ENCODE measurements at places on chromosomes 5 and 9.

GRCh38 chr5:132651838-132652469 lies 6.0 kb upstream of the IL13 start:
- no peak for DNase-seq

- peak; percentile 78 for DNase-seq
Observed at GRCh38 chr9:84140535-84141101, 160.0 kb downstream of the RMI1 start.

DNA sequence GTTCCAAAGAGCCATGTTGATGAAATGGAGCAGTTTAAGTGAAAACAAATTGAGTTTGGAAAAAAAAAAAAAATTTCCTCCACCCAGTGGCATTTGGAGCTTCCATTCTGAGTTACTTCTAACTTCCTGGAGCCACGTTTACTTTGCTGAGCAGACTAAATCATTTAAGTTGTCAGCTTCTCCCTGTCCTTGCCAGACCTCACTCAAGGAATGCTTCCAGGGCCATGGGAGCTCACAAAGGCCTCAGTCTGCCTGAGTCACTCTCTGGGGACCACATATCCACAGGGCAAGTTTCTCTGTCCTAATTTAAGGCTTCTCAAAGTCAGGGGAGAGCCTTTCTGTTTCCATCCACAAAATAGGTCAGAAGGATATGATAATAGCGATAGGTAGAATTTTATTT lies 210.3 kb upstream of the TNC start:
- DNase-seq = no peak

DNA sequence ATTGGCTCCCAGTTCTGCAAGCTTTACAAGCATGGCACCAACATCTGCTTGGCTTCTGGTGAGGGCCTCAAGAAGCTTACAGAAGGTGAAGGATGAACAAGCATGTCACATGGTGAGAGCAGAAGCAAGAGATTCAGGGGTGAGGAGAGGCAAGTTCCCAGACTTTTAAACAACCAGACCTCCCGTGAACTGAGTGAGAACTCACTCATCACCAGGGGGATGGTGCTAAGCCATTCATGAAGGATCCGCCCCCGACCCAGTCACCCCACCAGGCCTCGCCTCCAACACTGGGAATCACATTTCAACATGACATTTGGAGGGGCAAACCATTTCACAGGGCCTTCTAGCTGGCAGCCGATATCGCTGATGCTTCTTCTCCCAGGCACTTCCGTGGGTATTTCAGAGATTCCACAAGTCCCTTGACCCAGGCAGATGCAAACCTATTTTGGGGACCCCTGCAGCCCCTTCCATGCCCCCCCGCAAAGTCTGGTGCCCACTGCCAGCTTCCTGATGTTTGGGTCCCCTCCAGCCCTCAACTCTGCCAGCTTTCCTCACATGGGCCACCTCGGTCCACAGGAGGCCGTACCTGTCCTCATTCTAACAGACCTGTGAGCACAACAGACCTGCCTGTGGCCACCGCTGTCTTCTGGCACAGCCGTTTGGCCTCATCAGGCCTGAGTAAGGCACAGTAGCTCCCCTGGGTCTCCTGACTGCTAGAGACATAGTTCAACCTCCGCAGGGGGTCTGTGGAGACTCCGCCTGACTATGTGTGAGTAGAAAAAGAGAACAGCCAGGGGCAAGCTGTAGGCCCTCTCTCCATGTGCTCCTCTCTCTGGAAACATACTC lies 60.7 kb upstream of the ANGPTL2 start:
- no peak for DNase-seq

DNA sequence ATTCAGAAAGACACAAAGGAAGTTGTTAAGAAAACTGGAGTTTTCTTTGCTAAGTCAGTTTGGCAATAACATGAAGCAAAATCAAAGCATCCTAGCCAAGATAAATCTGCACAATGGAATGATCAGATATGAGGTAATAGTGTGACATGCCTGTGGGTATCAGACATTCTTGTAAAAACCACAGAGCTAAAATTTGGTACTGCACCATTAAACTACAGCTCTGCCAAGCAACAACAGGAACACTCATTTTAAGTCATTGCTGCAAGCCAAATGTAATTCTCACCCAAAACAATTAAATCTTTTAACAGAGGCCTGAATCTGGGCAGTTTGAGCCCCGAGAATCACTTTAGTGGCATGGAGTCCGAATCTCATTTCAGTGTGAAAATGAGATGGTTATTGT lies 96.6 kb downstream of the VCAN start:
- DNase-seq = no peak

- no peak for DNase-seq
Observed at GRCh38 chr9:113577525-113578261, 114.2 kb downstream of the RGS3 start.

DNA sequence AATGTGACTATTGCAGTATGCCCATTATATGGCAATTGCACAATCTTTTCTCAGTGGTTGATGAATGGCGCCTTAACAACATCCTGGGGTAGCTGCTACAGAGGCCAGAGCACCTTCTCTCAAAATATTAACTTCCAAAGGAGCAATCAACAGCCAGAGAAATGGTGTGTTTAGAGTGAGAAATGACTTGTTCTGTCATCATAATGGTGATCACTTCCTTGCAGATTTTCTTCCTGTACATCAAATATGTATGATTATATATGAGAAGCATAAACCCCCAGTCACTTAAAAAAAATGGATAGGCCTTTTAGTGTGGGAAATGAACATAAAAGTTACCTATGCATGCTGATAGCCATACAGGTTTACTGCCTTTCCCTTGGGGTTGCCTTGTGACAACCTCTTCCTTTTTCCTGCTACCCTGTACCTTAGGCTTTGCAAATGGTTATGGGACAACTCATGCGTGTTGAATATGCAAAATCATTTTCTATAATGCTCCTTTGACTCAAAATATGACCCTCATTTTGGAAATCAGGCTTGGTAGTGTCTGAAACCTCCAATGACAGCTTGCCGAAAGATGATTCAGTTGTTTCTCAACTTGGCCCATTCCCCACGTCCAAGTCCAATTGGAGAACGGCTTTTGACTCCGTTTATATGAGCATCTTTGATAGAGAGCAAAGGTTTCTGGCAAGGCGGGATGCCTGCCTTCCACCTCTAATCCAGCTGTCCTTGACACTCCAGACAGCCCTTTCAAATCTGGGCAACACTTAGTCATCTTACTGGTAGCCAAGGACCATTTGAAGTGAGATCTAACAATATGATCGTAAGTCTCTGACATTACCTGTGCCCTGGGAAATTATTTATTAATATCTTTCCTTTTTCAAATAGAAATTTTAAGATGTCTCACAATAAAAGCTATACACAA lies 69.3 kb downstream of the SLC1A1 start:
- DNase-seq = no peak

DNA sequence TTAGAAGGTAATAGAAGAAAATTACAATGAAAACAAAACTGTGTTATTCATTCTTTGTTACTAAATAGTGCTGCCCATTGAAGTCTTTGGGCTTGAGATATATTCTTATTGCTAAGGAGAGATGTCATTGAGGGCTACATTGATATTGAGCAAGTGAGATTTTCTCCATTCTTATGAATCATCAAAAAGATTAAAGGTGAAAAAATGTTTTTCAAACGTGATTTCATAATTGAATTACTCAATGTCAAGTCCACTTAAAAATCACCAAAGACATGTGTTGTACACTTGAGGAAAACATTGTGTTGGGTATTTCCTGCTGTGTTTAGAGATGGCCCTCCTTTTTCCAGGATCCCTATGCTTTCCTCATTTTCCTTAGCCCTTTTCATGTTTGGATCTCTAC lies 448.1 kb downstream of the NFIB start:
- no peak for DNase-seq

DNA sequence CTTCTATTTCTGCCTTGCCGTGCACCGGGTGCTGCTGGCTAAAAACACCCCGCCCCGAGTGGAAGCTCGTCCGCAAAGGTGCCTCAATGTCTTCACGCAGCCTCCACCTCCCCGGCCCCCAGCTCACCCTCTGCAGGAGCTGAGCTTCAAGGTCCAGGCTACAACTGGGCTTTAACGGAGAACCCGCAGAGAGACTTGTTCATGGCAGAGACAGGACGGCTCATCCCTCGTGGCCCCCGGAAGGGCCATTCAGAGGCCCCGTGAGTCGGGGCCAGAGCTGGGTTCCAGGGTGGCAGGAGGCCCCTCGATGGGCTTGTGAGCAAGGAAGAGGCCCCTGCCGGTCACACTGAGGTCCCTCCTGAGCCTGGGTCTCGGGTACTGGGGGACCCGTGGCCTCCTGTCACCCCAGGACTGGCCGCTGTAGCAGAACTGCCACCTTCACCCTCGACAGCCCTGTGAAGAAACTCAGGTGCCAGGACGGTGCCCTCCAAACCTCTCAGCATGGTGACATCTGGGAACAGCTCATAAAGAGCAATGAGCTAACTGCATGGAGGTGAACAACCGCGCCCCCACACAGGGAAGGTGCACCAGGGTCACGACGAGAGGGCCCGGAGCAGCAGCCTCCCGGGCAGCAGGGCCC lies 58.0 kb upstream of the UBAC1 start:
- DNase-seq = no peak

DNA sequence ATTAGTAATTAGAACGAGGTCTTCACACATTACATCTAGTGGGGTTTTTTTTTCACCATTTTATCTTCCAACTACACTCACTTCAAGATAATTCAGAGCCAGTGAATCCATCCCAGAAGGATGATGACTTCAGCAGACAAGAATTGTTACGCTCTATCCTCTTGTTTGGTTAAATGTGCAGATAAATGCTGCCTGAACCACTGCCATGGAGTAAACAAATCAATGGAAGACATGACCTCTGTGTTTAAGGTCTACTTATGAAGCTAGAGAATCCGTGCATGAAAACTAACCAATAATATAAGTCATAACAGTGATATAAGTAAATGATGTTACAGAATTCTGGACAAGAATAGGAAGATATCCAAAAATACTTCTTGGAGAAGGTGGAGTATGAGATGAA lies 602.6 kb downstream of the TLR4 start:
- no peak for DNase-seq

DNA sequence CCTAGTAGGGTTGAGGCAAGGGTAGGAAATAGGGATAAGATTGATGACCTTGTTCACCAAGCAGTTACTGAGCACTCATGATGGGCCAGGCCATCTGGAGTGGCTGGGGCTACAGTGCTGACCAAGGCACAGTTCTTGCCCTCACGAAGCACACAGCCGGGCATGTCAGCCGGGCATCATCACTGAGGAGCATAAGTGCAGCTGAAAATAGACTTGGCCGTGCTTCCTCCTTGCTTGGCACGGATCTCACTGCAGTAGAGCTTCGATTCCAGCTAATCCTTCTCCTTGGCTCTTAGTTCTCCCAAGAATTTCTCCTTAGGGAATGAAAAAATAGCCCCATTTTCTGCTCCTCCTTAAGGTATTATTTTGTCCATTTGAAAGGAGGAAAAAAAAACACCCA lies 116.6 kb downstream of the NMUR2 start:
- no peak for DNase-seq

GRCh38 chr9:129281506-129282145 lies 103.6 kb upstream of the IER5L start:
- DNase-seq = no peak

GRCh38 chr5:141603923-141604717 lies 14.7 kb downstream of the DIAPH1 start:
- no peak for DNase-seq

DNA sequence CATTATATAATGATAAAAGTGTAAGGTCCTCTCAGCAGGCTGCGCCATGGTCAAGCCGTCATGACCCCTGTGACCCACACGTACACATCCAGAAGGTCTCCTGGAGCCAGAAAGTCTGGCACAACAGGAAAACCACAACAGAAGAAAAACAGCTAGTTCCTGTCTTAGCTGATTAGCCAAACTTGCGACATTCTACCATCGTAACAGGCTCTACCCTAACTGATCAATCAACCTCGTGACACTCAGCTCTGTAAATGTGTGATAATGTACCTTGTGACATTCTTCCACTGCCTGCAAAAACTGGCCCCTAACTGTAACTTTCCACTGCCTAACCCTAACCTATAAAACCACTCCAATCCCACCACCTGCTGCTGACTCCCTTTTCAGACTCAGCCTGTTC lies 316.4 kb upstream of the TUSC1 start:
- DNase-seq = no peak

- DNase-seq = no peak
Observed at GRCh38 chr5:135667673-135668072, 88.9 kb upstream of the CXCL14 start.

GRCh38 chr5:149345892-149346222 lies 558 bp downstream of the GRPEL2 start:
- no peak for DNase-seq

- DNase-seq = no peak
Observed at GRCh38 chr5:76763136-76763535, 47.2 kb downstream of the F2R start.

DNA sequence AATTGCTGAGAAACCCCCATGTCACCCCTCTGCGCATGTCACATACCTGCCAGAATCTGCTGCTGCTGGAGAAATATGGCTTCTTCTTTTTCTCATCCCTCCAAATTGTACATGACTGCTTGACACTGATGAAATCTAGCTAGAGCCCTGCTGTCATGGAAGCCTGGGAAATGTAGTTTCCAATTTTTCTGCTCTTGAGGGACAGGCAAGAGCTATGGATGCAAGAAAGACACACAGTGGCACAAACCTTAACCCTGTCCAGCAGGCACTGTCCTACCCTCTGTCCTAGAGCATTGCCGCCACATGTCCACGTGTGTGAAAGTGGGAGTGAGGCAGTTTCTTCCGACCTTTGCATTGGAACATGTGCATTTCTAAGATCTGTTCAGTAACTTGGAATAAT lies 255.5 kb upstream of the SEMA6A start:
- peak; percentile 9 for DNase-seq

- DNase-seq = no peak
Observed at GRCh38 chr5:139660105-139660922, 12.2 kb downstream of the CXXC5 start.

GRCh38 chr5:152987131-152987530 lies 503.3 kb upstream of the GRIA1 start:
- DNase-seq = peak; percentile 41

DNA sequence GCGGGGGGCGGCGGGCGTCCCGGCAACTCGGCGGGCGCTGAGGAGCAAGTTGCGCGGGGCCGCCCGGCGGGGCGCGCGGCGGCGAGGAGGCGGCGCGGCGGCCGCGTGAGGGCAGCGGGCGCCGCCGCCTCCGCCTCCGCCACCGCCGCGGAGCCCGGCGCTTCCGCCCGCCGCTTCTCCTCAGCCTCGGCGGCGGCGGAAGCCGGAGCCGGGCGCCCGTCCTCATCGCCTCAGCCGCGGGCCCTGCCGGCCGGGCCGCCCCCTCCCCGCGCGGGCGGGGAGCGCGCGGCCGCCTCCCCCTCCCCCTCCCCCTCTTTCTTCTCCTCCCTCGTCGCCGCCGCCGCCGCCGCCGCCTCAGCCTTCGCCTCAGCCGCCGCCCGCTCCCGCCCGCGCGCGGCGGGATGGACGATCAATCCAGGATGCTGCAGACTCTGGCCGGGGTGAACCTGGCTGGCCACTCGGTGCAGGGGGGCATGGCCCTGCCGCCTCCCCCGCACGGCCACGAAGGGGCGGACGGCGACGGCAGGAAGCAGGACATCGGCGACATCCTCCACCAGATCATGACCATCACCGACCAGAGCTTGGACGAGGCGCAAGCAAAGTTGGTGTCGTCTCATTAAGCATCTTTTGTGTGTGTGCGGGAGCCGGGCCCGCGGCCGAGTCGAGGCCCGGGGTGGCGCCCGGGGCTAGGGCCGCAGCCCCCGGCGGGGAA lies at the start of gene PBX3:
TSS of gene PBX3 (plus strand) at position 321 of the 712 bp plus-strand sequence.
- DNase-seq = peak; percentile 86

All from brain (organoid and tissue), 16 donors.